ENCODE measurements at places on chromosomes 11 and 22.

GRCh38 chr11:11481371-11481770 is 128.3 kb upstream of the CSNK2A3 start:
- no peak for DNase-seq

GRCh38 chr11:99683933-99684332 is 663.2 kb downstream of the CNTN5 start:
- no peak for DNase-seq

DNA sequence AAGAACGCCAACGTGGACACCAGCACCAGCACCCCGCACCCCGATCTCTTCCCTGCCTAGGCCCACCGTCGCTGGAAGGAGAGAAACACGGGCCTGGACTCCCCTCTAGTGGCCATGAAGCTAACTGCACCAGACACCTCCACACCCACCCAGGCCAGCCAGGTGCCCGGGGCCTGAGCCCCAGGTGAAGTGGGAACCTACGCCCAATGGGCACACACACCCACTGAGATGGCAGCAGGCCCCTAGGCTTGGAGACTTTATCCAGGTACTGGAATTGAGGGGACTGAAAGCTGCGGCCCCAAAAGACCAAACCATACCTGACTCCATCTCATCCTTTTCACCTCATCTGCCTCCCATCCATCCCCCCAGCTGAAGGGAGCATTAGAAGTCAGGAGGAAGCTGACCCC is 81.0 kb downstream of the BUD13 start:
- DNase-seq: no peak

DNA sequence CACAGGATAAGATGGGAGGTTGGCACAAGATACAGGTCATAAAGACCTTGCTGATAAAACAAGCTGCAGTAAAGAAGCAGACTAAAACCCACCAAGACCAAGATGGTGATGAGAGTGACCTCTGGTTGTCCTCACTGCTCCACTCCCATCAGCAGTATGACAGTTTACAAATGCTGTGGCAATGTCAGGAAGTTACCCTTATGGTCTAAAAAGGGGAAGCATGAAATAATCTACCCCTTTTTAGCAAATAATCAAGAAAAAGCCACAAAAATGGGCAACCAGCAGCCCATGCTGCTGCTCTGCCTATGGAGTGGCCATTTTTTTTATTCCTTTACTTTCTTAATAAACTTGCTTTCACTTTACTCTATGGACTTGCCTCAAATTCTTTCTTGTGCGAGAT is 8.7 kb upstream of the PIWIL4 start:
- no peak for DNase-seq

GRCh38 chr11:12200279-12200990 is 90.0 kb downstream of the MICAL2 start:
- DNase-seq: no peak

DNA sequence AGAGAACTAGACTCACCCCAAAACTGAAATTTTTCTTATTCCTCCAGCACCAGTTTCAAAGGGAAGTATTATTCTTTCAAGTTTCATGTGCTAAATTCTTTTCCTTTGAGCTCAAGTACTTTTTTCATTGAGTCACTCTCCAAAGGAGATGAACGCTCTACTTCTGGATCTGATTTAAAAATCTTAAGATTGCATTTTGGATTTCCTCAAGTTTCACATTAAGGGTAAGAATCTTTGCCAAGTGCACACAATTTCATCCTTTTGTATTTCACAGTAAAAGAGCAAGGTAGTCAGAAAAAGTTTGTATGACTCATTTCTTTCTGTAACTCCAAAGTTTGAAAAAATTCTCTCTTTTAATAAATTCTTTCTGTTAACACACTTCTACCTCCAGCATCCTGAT is 435.5 kb downstream of the RAB38 start:
- DNase-seq: no peak

DNA sequence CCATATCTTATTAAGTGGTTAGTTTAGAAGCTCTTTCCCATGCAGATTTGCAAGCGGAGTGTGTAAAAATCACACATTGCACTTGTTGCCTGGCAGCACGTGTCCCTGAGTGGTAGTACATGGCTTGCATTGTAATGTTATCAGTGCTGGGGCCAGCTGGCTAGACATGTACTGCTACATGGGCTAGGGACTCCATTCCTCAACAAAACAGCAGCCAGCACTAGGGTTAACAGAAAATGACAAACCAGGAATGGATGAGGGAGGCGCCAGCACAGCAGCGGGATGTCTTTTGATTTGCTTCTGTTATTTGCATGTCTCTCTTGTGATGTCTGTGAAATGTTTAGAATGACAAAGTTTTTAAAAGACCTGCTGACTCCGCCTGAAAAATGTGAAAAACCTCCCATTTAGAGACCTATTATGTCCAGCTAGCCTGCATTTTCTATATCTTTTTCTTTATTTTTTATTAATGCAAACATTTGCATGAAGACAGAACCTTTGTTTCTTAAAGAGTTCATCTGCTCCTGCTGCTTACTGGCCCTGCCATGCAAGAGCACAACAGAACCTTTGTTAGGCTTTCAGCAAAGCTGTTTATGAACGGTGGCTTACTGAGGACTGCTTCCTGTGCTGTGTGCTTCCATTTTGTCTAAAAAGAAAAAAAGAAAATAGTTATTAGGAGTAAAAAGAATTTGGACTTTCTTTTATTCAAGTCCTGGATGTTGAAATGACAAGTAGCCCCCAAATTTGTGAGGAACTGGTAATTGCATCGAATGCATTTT is 40.7 kb downstream of the CSTPP1 start:
- peak; percentile 75 for DNase-seq

DNA sequence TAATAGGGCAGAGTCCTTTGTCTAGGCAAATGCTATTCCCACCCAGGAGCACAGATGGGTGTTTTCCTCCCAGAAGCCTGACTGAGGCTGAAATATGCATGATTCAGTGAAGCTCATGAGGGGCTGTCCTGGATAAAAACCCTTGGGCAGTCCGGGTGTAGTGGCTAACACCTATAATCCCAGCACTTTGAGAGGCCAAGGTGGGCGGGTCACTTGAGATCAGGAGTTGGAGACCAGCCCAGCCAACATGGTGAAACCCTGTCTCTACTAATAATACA is 48.6 kb upstream of the LMO2 start:
- no peak for DNase-seq

- DNase-seq: no peak
Observed at GRCh38 chr22:48535868-48536540, 1291.7 kb downstream of the BRD1 start.

GRCh38 chr11:29527391-29527936 is 489.4 kb downstream of the KCNA4 start:
- no peak for DNase-seq

DNA sequence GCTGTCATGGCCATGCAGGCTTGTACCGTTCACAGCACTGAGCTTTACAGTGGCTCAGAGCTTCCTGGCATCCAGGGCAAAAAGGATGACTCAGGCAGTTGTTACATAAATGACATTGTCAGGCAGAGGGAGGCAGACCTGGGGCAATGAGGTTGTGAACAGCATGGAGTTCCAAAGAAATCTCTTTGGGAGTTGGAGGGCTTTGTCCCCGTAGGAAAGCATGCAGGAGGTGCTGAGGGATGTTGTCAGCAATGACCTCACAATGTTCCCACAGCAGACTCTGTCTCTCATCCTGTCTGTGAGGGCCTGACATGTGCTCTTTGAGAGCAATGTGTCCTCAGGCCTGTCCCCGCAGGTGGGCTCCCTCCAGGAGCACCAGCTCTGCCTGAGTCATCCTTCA is 25.9 kb upstream of the PDE2A start:
- no peak for DNase-seq

GRCh38 chr22:19867617-19868016 is 12.9 kb upstream of the GNB1L start:
- no peak for DNase-seq

DNA sequence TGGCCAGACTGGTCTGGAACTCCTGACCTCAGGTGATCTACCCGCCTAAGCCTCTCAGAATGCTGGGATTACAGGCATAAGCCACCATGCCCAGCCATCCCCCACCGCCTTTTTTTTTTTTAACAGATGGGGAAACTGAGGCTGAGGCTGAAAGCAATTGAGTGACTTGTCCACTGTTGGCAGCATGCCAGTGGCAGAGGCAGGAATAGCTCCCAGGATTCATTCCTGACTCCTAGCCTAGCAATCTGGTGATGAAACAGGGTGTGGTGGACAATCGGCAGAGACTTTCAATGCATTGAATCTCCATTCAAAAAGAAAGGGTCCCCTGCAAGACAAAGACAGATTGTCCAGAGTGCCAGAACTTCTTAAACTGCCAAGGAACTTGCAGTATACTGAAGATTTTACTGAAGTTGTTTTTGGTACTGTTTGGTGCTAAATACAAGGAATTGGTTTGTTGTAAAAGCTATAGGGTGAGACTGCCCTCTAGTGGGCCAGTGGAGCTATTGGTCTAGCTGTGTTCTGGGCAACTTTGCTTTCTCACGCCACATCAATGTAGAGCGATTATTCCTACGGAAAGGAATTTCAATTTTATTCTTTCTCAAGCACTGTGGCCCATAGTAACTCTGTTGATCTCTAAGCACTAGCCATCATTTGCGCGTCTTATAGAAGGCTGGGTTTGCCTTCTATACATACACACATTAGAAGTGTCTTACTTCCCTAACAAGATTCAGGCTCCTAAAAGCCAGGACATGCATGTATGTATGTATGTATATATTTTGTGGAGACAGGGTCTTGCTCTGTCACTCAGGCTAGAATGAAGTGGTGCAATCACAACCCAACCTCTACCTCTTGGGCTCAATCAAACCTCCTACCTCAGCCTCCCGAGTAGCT is 21.0 kb downstream of the C22orf31 start:
- DNase-seq: peak; percentile 57

- peak; percentile 67 for DNase-seq
Observed at GRCh38 chr11:3037040-3037944, 19.9 kb downstream of the CARS1 start.

- DNase-seq: no peak
Observed at GRCh38 chr11:76623884-76624419, 46.6 kb downstream of the LRRC32 start.

GRCh38 chr11:17762309-17762974 is 27.9 kb downstream of the KCNC1 start:
- DNase-seq: no peak

DNA sequence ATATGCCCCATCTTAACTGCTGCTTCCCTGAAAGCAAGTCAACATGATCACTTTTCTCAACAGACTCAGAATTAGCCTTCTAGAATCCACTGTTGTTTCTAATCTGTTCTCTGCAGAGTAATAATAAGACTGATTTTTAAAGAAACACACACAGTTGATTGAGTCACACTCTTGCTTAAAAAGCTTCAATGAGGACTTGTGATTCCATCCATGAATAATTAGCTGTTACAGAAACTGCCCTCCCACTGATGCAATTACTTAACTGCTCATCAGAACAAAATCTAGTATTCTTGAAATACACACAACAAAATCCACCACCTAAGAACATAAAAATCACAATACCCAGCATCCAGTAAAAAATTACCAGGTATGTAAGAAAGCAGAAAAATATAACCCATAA is 100.5 kb upstream of the TIMP3 start:
- no peak for DNase-seq

DNA sequence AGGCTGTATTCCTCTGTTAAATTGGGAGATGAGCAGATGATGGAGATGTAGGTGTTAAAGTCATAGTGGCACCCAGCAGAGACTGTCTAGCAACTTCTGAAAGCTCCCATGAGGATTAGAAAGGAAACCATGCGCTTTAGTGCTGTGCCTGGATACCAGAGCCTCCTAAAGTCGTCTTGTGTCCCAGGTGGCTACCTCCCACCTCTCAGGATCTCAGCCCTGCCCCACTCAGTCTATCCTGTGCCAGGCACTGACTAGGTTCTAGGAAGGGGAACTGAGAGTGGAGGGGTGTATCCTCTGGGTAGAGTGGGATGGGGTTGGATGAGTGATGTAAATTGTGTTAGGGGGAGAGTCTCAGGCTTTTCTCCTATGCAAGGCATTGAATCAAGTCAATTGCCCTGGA is 60.2 kb downstream of the KIAA1671 start:
- no peak for DNase-seq

- no peak for DNase-seq
Observed at GRCh38 chr22:50439871-50440331, 34.9 kb downstream of the SBF1 start.

DNA sequence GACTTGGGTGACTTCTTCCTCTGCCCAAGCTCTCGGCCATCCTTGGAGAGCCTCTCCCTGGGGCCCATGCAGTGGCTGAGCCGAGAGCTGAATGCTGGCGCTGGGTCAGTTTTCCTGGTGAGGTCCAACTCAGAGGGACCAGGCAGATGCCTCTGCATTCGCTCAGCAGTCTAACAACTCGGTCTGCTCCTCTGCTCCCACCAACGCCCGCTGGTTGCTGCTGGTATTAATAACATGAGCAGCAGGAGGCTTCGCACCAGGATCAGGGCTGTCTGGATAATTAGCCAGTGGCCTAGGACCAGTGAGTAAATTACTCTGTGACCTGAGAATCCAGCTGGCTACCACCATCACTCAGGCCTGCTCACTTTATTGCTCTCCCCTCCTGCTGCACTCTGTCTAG is 77.7 kb upstream of the FAM181B start:
- DNase-seq: no peak

- DNase-seq: no peak
Observed at GRCh38 chr11:78289552-78290292, 101.0 kb downstream of the USP35 start.

GRCh38 chr11:100890789-100891188 is 203.7 kb downstream of the ARHGAP42 start:
- no peak for DNase-seq
